ENCODE measurements at places on chromosomes 2 and 18.

DNA sequence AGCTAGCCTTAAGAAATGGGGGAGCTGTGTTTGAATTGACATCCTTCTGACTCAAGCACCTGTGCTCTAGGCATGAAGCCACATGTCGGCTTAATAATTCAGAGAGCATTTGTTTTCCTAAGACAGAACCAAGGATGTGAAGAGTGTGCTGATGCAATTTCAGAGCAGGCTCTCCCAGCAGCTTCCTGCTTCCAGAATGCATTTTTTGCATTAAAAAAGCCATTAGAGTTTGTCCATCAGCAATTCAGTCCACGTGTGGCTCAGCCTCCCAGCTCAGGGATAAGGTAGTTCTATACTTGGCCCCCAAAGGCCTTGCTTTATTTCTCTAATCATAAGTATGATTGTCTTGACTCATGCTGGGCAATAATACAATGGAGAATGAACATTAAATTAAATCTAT, 37.7 kb downstream of the DOCK10 start:
- DNase-seq, result no peak

DNA sequence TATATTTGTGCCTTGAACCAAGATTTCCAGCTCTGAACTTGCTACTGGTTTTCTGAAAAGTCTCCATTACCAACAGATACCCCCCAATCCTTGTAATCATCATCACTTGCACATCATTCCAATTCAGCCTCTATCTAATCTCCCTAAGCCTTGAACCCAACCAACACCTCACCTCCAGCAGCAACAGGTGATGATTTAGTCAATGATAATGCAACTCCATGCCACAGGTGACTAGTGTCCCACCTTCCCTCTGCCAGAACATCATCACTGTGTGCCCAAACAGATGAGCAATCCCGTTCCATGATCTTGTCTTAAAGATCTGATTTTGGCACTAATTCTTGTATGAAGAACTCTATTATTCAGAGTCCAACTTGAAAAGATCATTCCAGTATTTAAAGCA, 67.5 kb downstream of the TIMM21 start:
- no peak for DNase-seq

- DNase-seq, result no peak
Measured at GRCh38 chr2:214575465-214575864, 164.6 kb downstream of the VWC2L start.

DNA sequence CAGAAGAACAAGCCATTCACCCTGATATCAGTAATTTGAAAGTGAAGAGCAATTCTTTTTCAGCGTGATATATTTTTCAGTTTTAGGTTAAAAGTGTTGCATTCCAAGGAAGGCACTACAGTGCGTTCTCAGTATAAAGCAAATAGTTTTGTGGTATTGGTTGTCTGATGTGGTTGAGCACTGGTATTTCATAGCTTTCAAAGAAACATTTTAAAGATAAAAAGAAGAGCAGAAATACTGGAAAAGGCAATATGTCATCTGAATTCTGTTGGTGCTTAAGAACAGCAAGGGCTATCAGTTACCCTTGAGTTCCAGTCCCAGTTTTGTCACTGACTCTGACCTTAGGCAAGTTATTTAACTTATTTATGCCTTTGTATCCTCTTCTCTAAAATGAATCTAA, 191.6 kb downstream of the BABAM2 start:
- no peak for DNase-seq

GRCh38 chr18:13688191-13689136, 37.9 kb downstream of the FAM210A start:
- no peak for DNase-seq

DNA sequence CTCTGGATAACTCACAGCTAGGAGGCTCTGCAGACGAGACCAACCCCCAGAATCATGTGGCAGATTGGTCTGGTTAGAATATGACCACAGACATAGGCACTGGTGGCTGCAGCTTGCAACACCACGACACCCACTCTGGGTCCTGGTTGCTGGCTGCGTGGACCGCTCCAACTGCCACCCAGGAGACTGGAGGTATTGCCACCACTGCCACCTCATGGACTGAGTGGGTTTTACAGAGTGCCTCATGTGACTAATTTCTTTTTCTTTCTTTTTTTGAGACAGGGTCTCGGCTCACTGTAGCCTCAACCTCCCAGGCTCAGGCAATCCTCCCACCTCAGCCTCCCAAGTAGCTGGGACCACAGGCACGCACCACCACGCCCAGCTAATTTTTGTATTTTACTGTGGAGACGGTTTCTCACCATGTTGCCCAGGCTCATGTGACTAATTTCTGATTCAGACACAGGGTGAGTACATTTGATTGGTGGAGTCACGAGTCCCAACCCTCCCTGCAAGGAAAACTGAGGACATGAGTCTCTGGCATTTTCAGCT, 29.9 kb upstream of the NT5DC4 start:
- DNase-seq, result no peak

GRCh38 chr18:60246606-60247005, 126.0 kb downstream of the MC4R start:
- DNase-seq, result no peak

- no peak for DNase-seq
Measured at GRCh38 chr18:49135877-49136276, 185.1 kb upstream of the SMAD7 start.

- no peak for DNase-seq
Measured at GRCh38 chr2:232422051-232422450, 15.4 kb downstream of the ALPG start.

DNA sequence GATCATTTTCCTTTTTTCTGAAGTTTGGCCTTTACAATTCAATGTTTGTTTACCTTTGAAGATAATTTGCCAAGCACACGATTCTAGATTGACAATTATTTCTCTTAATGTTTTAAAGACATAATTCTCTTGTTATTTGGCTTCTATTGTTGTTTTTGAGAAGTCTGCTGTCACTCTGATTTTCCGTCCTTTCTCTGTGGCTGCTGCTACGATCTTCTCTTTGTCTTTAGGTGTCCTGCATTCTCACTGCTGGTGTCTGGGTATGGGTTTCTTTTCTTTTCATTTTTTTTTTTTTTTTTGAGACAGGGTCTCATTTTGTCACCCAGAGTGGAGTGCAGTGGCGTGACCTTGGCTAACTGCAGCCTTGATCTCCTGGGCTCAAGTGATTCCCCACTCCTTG, 15.1 kb upstream of the FAM228A start:
- DNase-seq, result no peak

All from KG1 (cell line).